ENCODE measurements at places on chromosomes 2 and 18.

- no peak for DNase-seq
Observed at GRCh38 chr2:174774886-174775285, 10.6 kb upstream of the CHRNA1 start.

- DNase-seq, result no peak
Observed at GRCh38 chr18:59123588-59124369, 15.9 kb upstream of the SEC11C start.

DNA sequence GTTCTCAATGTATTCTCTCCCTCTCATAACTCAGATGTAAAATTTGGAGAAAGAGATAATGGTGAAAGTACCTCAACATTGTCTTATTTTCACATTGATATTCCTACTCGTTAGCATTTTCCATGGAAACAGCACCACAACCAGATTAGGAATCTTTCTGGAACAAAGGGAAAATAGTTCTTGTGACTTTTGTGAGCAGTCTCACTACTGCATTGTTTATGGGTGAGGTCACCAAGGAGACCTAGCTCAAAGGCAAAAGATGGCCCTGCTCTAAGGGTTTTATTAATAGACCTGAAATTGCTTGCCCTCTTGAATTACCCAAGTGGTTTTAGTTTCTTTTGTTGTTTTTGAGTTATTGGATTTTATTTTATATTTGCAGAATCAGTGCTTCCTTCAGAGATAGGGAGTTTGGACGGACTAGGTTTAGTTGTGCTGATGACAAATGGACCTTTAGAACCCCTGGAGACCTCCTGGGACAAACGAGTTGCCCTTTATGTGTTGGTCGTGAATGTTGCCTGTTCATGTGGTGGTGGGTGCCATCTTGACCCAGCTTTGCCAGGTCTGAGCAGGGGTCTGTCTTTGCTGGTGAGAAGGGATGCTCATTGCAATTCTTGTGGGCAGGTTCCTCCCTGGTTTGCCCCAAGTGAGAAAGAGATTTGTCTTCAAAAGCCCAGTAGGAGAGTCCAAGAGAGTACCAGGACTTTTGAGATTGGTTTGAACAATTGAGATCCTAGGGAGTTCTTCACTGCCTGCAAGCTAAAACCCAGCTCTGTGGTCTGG lies 58.1 kb downstream of the INPP4A start:
- DNase-seq, result no peak

- no peak for DNase-seq
Observed at GRCh38 chr18:37225279-37225678, 340.3 kb downstream of the CELF4 start.

GRCh38 chr2:231769170-231770136 lies 11.6 kb downstream of the PDE6D start:
- no peak for DNase-seq

DNA sequence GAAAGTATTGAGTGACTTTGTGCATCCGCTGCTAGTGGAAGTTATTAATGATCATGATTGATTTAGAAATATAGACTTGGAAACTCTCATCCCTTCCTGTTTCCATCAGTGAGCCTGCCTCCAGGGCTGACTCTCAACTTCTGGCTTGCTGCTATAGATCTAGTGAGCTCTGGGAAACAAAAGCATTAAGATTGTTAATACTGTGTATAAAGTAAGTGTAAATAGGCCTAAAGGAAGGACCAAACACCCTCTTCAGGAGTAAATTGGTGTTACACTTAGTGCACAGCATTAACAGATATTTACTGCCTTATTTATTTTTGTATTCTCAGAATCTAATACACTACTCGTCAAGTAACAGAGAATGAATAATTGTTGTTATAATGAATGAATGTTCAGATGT lies 285.6 kb downstream of the THSD7B start:
- no peak for DNase-seq

DNA sequence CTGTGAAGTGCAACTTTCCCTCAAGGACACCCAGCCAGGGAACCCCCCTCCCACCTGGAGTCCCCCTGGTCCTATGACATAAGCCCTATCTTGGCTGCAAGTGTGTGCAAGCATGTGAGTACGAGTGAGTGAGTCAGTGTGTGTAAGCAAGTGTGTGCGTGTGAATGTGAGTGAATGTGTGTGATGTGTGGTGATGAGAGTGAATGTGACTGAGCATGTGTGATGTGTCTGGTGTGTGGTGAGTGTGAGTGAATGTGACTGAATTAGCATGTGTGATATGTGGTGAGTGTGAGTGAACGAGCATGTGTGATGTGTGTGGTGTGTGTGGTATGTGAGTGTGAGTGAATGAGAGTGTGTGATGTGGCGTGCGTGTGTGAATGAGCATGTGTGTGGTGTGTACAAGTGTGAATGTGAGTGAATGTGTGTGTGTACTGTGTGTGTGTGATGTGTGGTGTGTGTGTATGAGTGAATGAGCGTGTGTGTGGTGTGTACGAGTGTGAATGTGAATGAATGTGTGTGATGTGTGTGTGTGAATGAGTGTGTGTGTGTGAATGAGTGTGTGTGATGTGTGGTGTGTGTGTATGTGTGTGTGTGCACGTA lies 68.8 kb upstream of the SMAD7 start:
- no peak for DNase-seq

DNA sequence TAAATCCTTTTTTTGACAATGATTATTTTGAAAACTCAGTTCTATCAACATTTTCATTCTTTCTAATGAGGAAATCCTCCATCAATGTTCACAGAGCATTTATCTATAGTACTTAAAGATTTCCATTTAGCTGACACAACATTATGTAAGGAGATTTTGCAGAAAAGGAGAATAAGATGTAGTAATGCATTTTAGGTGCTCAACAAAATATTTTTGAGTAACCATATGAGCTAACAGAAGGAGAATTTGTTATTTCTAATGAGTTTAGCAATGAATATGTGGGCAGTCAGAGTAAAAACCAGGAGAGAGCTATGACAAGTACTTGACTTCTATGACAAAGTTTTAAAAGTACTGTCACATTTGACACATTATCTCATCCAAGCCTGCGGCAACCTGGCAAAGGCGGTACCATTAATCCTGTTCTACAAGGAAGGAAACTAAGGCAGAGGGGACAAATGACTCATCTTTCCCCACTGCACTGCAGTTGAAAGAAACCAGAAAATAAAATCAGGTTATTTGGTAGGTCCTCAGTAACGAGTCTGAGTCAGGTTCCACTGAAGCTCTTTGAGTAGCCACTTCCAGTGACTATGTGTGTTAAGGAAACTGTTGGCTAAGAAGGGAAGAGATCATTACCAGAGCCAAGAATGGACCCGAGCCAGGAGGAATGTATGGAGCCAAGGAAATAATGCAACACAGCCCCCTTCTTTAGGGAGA lies 134.1 kb upstream of the ITGB6 start:
- no peak for DNase-seq

- DNase-seq, result no peak
Observed at GRCh38 chr2:121777699-121778058, 22.2 kb downstream of the TSN start.

DNA sequence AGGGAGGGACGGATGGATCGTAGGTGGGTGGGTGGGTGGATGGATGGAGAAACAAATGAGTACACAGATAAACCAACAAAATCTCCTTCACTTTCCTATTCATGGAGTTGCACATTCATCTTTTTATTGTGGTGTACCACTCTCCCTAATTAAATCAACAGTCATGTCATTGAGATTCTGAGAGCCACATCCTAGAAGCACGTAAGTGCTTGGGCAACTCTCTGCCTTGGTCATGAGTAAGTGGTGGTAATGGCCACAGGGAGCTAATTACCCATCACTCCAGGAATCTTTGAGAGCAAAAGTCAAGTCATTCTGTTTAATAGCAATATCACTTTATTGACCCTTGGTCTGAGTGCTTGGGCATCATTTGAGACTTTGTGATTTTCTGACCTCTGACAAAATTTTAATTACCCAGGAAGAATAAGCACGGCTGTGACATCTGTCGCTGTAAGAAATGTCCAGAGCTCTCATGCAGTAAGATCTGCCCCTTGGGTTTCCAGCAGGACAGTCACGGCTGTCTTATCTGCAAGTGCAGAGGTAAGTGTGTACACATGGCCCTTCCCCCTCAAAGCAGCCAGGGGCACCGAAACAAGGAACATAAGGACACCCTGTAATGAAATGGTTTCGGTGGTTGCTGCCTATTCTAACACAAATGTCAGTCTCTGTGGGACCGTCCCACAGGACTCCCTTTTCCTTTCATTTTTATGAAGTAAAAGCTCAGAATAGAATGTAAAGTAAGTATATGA lies 85.9 kb downstream of the FEZ2 start:
- no peak for DNase-seq

GRCh38 chr18:66682855-66683322 lies 79.0 kb upstream of the CDH19 start:
- no peak for DNase-seq

DNA sequence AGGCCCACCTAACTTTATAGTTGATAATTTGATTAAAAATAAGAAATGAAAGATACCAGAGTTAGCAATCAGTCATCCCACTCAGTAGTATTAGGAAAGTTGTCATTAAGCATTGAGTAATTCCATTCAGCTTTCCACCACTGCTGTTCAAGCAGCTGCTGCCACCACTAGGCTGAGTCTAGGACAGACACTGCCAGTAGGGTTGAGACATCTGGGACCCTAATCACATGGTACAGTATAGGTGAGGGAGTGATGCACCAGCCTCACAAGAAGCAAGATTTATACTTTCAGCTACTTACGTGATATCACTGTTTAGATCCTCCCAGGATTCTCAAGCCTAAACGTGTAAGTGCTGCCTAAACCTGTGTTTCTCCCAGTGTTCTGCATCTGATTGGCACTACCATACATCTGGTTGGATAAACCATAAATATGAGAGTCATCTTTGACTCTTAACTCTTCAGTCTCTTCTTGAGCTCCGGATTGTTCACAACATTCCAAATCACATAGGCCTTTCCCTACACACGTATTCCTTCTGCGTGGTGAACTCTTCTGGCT lies 3.2 kb downstream of the UBXN4 start:
- no peak for DNase-seq

GRCh38 chr18:25453556-25454269 lies 101.7 kb upstream of the ZNF521 start:
- no peak for DNase-seq

DNA sequence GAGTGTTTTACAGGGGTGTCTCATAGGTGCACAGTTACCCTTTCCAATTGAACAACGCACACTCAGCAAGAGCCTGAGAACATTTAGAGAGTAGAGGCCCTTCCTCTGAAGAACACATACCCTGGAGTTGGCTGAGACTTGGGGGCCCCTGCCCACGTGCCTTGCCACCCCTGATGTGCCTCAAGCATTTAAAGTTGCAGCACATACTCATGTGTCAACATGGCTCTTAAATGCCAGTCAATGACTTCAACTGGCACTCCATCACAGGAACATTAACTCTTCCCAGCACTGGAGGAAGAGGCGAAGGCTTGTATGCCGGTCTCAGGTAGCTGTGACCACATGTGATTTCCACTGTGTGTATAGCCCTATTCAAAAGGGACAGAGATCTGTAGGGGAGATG lies 57.4 kb downstream of the SPRED2 start:
- DNase-seq, result no peak

- DNase-seq, result no peak
Observed at GRCh38 chr2:59033661-59034060, 792.5 kb upstream of the FANCL start.

DNA sequence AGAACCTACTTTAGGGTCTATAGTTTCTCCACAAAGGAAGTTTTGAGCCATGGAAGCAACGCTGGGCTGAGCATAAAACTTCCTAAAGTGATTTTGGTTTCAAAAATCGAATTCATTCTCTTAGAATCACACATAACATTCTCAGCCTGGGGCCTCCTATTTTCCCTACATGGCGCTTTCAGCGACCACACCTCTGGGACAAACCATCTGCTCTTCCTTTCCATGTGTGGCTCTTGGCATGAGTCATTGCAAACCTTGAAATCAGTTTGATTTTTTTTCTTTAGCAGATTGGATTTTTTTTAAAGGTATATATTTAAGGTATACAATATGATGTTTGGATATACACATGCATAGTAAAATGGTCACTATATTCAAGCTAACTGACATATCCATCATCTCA lies 72.5 kb upstream of the APCDD1 start:
- DNase-seq, result no peak

- DNase-seq, result no peak
Observed at GRCh38 chr2:27875089-27875881, 14.9 kb downstream of the RBKS start.

DNA sequence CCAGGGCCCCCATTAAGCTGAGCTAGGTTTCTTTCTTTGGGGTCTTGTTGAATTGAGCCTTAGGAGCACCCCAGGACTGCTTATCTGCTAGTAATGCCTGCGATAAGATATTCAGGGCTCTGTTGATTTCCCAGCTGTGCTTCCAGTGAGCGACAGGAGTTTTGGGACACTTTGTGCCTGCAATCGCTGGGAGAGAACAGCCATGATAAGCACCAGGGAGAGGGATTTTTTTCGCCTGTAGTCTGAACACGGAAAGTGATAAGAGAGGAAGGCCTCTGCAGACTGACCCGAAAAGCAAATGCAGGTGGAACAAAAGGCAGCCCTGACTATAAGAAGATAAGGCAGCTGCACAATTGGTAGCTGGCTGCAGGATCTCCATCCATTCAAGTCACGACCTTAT lies 244.3 kb downstream of the CNTNAP5 start:
- DNase-seq, result no peak

- no peak for DNase-seq
Observed at GRCh38 chr2:17966798-17967197, 88.3 kb downstream of the KCNS3 start.

DNA sequence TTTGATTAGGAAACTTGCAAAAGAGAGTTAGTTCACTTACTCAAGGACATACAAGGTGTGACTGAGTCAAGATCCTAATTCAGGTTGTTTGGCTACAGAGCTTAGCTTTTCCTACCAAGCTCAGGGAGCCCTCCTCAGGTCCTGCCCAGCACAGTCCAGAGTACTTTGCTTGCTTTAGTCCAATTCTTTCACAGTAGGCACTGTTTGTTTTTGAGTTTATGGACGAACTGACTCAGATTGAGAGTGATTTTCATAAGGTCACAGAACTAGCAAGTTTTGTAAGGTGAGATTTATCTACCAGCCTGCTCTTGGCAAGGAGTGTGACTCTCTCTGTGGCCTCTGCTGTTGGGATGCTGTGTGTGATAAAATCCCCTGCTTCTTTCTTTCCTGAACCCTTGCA lies 310.5 kb downstream of the PTPRM start:
- no peak for DNase-seq

DNA sequence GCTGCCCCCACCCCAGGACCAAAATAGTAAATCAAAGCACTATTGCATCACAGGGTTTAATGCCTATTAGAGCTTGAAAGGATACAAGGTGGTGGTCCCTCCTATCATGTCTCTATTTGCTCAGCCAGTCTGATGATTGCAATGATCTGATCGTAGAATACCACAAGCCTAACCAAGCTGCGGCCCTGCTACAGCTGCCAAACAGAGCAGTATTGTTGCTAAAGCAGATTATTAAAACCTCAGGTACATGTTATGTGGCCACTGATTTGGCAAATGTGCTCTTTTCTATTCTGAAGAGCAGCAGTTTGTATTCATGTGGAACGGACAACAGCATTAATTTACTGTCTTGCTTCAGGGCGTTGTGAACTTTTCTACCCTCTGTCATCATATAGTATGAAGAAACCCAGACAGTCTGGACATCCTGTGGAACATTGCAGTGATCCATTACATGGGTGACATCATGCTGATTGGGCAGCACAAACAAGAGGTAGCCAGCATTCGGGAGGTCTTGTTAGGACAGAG lies 8.4 kb upstream of the VAPA start:
- no peak for DNase-seq
